CD4-positive, alpha-beta T cell treated with Interleukin-2 at 100 ng/mL for 4 hours (primary cell): ENCODE measurements at places on chromosomes 1 and 21.
A peak's percentile ranks its signal among the peaks of the same experiment; 100 is the strongest.

DNA sequence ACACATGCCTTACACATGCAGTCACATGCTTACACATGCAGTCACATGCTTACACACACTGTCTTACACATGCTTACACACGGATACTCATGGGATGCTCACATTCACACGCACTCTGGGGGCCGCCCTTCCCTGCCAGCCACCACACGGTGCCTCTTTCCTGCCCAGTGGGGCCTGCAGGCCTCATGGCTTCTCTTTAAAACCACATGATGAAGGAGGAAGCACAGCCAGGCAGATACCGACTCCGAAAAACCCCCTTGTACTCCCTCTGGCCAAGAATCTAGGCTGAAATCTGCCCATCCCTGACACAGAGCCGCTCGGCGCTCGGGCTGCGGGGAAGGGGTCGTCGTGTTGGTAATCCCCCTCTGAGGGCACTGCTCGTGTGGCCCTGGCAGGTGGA is 113.0 kb downstream of the PRDM16 start:
- DNase-seq = no peak

- no peak for DNase-seq
Observed at GRCh38 chr1:154213274-154213673, 7.1 kb upstream of the CFAP141 start.

- DNase-seq = peak; percentile 10
Observed at GRCh38 chr1:236508593-236509027, 15.2 kb upstream of the LGALS8 start.

GRCh38 chr1:152924191-152924590 is 15.8 kb downstream of the IVL start:
- no peak for DNase-seq

GRCh38 chr1:33337441-33337840 is 16.5 kb upstream of the A3GALT2 start:
- DNase-seq = no peak

- DNase-seq = no peak
Observed at GRCh38 chr1:53303726-53304515, 23.9 kb downstream of the LRP8 start.

GRCh38 chr1:78843111-78843510 is 163.4 kb downstream of the ADGRL4 start:
- no peak for DNase-seq

GRCh38 chr1:99756598-99756997 is 9.8 kb downstream of the FRRS1 start:
- no peak for DNase-seq

- DNase-seq = no peak
Observed at GRCh38 chr1:197912739-197913494, 4.3 kb upstream of the LHX9 start.

DNA sequence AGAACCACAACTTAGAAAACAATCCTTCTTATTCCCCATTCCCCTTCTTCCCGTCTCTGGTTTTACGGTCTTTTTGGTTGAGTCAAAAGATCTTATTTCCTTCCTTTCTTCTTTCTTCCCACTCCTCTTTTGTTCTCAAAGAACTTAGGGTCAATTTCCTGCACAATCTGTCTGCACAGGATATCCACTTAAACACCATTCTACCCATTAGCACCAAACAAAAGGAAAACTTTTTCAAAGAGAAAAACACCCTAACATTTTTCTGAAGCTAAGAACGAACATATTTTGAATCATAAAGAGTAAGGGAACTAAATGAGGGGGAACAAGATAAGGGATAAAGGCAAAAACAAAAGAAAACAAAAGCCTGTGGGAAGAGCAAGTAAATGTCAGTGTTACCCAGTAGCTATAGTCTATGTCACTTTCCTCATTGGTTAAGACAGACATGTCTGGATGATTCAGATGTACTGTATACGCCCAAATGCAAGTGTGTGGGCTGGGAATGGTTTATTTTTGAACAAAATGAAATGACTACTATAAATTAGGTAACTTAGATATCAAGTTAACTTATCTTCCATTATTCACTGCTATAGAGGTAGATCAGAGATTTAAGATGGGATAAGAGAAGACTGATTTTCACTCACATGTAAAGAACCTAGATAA is 59.9 kb downstream of the TOR3A start:
- peak; percentile 10 for DNase-seq

DNA sequence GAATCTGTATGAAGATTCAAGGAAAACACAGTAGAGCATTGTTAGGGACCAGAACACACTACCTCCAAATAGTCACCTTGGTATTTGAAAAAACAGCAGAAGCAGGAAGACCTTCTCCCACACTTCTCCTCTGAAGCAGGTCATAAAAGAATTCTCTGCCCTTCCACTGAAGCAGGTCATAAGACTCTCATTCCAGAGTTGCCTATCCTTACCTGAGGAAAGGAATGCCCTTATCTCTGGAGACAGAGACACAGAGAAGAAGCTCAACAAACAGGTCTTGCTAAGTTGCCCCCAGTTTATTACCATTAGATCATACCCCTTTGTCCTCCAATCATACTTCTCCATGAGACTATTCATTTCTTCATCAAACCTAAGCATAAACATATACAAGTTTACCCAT is 225.8 kb upstream of the TNR start:
- no peak for DNase-seq

- DNase-seq = no peak
Observed at GRCh38 chr1:93641527-93641926, 40.1 kb downstream of the BCAR3 start.

GRCh38 chr1:228802386-228803220 is 67.3 kb downstream of the RHOU start:
- no peak for DNase-seq

GRCh38 chr1:76833151-76833550 is 34.1 kb upstream of the ST6GALNAC5 start:
- DNase-seq = no peak

- DNase-seq = no peak
Observed at GRCh38 chr21:29217818-29218291, 80.9 kb upstream of the BACH1 start.

DNA sequence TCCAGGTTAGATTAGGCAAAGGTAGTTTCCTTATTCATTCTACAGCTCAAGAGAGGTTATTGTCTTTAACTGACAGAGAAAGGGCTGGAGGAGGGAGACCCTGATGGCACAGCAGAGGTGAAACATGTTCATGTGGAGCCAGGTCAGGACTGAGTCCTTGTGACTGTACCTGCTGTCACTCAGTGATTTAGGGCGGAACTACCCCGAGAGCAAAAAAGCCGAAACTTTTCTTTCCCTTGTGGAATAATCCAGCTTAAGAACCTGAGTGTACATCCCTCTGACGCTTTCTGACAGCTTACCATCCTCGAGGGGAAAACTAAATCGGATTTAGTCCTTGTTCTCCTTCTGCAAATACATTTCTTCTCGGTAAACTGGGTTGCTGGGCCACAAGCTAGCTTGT is 273.2 kb downstream of the BACH1 start:
- no peak for DNase-seq

DNA sequence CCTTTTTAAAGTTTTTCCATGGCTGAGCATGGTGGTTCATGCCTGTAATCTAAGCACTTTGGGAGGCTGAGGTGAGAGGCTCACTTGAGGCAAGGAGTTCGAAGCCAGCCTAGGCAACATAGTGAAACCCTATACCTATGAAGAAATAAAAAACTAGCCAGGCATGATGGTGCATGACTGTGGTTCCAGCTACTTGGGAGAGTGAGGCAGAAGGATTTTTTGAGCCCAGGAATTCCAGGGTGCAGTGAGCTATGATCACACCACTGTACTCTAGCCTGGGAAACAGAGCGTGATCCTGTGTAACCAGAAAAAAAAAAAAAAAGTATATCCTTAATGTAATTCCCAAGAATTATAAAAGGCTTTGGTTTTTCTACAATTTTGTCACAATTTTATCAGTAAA is 17.4 kb downstream of the DEPDC1 start:
- no peak for DNase-seq
